ENCODE measurements at places on chromosomes 11 and 22.

DNA sequence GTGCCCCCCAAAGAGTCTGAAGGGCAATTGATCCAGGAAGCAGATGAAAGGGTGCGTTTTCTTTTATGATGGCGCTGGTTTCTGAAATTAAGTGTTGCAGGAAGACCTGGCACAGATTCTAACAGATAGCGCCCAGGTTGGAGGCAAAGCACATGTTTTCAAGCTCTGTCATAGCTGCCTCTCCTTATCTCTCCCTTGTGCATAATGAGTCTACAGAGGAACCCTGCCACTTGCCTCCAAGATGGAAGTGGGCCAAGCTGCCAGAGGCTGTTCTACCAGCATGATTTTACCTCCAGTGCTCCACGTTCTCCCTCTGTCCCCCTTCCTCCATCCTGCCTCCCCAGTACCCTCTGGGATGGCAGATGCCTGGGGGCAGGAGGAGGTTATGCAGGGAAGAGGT lies 30.0 kb upstream of the TLCD5 start:
- DNase-seq, result no peak

- no peak for DNase-seq
Observed at GRCh38 chr11:65786786-65787636, at the start of gene OVOL1. TSS of gene OVOL1 (plus strand) at chr11:65787063. CDS start at chr11:65787374, 311 bp downstream.

DNA sequence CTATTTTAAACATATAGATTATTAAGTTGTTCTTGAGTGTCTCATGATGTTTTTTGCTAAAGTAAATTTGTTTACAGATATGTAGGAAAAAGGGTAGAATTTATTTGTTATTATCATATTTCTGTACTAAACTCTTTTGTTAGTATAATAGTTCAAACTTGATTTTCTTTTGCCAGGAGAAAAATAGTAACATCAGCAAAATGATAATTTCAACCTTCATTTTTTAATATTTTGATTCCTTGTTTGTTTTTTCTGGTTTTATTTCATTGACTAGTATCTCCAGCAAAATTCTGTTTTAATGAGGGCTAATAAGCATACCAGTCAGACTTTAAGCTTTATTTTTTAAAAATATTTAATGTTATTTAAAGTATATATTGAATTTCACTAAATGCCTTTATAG lies 4.0 kb downstream of the OR1S1 start:
- no peak for DNase-seq

DNA sequence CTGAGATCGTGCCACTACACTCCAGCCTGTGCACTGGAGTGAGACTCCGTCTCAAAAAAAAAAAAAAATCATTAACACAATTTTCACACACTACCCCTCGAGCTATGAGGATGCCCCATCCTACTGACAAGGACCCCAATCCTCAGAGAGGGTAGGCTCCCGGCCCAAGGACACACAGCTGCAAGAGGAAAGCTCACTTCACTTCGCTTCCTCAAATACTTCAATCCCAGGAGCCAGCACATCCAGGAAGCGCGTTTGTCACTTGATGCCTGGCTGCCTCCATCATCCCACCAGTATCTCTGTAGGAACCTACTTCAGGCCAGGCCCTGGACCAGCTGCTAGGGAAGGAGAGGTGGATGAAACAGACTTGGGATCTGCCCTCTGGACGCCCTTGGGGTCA lies 144.0 kb downstream of the CRYBB2 start:
- no peak for DNase-seq

GRCh38 chr11:82521427-82521826 lies 212.2 kb downstream of the FAM181B start:
- no peak for DNase-seq

- DNase-seq, result no peak
Observed at GRCh38 chr11:120648771-120649170, 137.2 kb downstream of the GRIK4 start.

GRCh38 chr11:2992997-2993325 lies 832 bp upstream of the NAP1L4 start:
- DNase-seq, result no peak

GRCh38 chr11:125157953-125158680 lies 6.4 kb upstream of the PKNOX2 start:
- no peak for DNase-seq

DNA sequence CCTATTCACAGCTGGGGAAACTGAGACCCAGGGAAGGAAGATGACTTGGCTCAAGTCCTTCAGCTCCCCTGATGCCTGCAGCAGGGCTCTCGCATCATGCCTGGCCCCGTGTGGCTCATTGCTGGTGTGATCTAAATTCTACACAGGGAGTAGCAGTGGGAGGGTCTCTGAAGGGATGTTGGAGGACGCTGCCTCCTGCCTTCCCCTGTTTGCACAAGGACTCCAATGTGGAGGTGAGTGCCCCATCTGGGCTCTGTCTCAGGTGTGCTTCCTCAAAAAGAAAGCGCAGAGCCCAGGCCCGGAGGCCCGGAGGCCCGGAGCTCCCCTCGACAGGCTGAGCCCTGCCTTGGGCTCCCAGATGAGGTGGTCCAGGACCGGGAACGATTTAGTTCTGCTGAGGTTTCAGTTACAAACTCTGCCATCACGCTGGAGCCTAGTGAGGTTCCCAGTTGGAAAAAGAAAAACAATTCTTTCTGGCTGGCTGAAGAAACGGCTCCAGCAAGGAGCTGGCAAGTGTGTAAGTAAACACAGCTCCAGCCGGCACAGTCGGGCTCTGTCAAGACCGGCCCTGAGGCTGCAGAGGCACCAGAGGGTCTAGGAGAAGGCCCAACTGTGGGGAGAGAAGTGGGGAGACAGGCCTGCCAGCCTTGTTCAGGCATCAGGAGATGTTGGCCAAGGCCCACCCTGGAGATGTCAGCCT lies 49.8 kb downstream of the NAT10 start:
- DNase-seq, result no peak

GRCh38 chr11:131191606-131192005 lies 178.8 kb upstream of the NTM start:
- DNase-seq, result no peak

GRCh38 chr11:65209711-65210360 lies 28.1 kb downstream of the CAPN1 start:
- DNase-seq, result no peak

DNA sequence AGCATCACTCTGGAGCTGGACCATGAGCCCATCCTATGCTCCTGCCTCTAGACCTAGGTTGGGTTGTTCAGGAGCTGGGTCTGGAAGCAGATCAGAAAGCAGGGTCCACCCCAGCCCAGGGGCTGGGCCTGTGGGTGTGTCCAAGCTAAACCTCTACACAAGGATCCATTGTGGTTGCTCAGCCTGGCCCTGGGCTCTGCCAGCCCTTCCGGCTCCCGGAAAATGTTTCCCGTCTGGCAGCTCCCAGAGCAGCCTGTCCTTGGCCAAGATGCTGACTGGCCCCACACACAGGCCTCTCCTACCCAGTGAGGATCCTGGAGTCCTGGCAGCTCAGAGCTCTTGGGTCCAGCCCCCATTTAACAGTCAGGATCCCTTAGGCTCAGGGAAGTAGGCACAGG lies 35.3 kb upstream of the FCHSD2 start:
- no peak for DNase-seq

GRCh38 chr22:49010901-49011300 lies 816.8 kb downstream of the BRD1 start:
- no peak for DNase-seq

GRCh38 chr11:101553891-101554292 lies 29.9 kb downstream of the TRPC6 start:
- DNase-seq, result no peak

- DNase-seq, result no peak
Observed at GRCh38 chr11:88535916-88536547, 198.5 kb upstream of the CTSC start.

DNA sequence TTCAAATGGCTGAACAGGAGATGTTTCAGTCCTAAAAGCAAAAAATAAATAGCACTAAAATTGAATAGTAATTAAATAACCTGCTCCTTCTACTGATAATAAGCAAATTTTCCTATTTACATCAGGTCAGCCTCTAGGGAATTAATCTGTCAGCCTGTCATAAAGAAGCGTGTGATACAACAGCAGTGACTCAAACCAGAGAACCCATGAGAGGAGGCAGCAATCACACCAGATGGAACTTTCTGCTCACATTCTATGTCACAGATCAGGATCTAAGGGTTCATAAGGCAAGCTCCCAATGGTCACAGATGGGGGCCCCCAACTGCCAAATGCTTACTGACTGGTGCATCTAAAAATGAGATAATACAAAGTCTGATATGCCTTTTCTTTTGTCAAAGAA lies 41.1 kb downstream of the RBFOX2 start:
- no peak for DNase-seq

- DNase-seq, result peak; percentile 87
Observed at GRCh38 chr11:118530683-118531596, at the start of gene TMEM25. TSS of gene TMEM25 (plus strand) at chr11:118531192. CDS start at chr11:118531802, 610 bp downstream.

- DNase-seq, result no peak
Observed at GRCh38 chr11:44876906-44877305, 73.8 kb downstream of the TP53I11 start.

DNA sequence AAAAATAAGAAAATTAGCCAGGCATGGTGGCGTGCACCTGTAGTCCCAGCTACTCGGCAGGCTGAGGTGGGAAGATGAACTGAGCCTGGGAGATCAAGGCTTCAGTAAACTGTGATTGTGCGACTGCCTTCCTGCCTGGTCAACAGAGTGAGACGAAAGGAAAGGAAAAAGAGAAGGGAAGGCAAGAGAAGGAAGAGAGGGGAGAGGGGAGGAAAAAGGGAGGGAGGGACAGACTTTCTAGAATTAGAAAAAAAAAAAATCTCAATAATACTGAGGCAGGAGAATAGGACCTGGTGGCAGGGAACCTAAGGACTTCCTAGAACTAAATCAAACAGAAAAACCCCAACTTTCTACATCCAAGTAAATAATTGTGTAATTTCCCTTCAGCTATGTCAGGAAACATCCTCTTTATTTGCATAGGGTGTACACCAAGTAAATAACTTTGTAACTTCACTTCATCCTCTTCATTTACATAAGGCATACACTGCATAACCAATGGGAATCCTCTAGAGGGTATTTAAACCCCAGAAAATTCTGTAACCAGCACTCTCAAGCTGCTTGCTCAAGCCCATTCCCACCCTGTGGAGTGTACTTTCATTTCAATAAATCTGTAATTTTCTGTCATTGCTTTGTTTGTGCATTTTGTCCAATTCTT lies 8.7 kb downstream of the SBF2 start:
- DNase-seq, result no peak

GRCh38 chr11:92475819-92476218 lies 251.2 kb downstream of the FAT3 start:
- no peak for DNase-seq
